GOT3 (cell line): ENCODE measurements at places on chromosomes 3 and 15.

DNA sequence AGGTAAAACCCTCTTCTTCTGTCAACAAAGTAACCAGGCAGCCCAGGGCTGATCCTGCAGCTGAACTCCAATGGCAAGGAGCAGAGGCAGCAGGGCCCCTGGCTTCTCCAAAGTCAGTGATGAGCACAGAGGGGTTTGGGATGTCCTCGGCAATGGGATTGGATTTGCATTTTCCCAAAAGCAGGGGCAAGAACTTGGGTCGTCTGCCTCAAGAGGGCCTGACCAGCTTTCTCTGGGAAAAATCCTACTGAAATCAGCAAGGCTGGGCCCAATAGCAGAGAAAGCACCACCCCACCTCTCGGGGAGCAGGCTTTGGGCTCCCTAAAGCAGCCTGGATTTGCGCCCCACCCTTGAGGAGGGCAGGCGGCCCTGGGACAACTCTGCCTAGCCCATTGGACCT, 210.0 kb upstream of the IGF1R start:
- DNase-seq, result no peak

DNA sequence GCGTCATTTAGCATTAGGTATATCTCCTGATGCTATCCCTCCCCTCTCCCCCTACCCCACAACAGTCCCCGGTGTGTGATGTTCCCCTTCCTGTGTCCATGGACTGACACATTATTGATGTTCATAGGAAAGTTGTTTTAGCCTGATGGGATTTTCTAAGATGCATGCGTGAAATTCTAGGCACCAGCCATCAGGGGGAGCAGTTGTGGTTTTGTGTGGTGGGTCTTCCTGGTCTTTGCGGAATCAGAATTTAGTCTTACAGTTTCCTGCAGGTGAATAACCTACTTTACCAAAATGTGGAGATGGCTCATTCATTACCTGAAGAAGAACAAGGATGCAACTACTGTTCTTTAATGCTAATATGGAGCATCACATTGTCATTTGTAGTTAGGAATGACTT, 455.0 kb upstream of the THBS1 start:
- DNase-seq, result no peak

- no peak for DNase-seq
Observed at GRCh38 chr3:122314228-122314876, 10.7 kb upstream of the CSTA start.

DNA sequence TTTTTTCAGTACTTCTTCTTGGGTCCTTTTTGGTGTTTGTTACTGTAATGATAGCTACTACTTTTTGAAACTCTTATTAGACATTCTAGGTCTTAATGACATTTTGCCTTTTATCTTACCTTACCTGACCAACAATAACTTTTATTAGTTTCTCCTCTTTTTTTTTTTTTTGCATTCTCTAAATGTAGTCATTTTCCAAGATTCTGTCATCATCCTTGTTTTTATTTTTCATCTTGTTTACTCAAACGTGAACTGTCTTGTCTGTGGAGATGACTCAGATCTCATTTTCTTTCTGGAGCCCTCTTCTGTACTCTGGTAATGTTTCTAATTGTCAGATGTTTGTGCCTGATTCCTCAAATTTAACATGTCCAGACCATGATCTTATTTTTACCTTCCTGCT, 2.9 kb downstream of the ABHD5 start:
- DNase-seq, result no peak

DNA sequence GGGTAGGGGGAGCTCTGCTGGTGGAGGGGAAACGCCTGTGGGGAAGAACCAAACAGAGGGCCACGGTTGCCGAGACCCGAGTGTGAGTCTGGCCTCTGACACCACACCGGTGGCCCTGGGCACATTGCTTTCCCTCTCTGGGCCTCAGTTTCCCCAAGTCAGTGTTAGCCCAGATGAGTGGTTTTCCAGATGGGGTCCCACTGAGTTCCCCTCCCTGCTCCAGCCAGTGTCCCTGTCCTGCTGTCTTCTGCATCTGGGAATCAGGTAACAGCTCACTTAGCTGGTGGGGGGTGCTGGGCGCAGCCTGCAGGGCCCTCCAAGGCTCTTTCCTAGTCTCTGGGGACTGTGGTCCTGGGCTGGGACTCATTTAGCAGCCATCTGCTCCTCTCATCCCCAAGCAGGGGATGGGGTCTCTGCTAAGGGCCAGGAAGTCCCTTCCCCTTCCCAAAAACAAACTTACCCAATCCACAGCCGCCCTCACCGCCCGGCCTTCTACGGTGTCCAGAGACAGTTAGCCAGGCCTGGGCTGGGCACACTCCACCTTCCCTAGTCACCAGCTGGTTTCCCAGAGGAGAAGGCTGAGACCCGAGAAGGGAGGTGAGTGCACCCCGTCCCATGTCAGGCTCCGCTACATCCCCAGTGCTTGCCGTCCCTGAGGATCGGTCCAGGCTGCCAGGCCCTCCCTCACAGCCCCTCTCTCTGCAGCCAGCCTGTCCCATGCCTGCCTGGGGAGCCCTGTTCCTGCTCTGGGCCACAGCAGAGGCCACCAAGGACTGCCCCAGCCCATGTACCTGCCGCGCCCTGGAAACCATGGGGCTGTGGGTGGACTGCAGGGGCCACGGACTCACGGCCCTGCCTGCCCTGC, 676 bp downstream of the GP9 start:
- no peak for DNase-seq

DNA sequence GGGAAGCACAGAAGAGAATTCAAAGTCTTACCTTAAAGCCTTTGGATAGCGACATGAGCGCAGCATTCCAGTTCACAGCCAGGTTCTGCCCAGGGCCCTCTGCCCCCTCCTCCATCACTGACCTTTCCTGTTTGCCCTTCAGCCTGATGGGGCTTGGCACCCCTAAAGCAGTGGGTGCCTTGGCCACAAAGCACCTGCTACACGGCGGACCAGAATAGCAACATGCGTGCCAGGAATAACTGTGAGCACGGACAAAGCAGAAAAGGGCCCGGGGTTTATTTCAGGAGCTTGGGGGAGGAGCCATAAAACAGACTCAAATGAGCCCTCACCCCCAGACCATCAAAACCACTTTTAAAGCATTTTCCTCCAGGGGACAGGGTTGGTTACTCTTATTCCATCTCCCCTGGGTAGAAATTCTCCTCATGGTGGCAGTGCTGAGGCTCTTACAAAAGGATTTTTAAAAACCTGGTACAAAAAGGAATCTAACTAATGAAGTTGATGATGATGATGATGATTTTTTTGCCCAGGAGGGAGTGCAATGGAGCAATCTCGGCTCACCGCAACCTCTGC, 135.4 kb downstream of the KLF13 start:
- DNase-seq, result no peak

DNA sequence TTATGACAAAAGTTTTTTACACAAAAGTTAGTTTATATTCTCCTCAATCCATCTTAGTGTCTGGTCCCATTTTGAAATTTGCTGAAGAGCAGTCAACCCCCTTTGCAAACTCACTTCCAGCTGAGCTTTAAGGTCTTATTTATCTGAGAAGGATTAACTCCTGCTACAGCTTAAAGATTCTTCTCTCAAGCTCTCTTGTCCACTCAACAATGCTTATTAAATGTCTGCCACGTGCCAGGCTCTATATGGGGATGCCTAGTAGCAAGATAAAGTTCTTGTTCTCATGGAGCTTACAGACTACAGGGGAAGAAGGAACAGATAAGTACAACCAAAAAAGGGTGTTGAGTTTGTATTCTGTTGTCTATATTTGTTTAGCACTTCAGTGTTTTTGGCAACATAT, 18.7 kb downstream of the TMPRSS7 start:
- DNase-seq, result no peak

DNA sequence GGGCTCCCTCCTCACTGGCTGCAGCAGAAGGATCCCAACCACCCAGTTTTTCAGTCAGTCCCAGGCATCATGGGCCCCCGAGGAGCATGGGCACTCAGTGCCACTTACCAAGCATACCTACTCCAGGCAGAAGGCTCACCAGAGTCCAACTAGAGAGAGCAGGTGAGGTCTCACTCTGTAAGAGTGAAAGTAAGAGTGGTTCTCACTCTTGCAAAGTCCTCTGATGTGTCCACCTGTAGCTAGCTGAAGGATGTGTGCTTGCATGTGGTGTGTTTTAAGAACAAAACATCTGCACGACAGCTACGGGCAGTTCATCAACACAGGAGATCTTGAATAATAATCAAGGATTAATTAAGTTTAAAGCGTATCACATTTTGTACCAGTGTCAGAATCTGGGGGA, 49.7 kb downstream of the CCK start:
- DNase-seq, result no peak

DNA sequence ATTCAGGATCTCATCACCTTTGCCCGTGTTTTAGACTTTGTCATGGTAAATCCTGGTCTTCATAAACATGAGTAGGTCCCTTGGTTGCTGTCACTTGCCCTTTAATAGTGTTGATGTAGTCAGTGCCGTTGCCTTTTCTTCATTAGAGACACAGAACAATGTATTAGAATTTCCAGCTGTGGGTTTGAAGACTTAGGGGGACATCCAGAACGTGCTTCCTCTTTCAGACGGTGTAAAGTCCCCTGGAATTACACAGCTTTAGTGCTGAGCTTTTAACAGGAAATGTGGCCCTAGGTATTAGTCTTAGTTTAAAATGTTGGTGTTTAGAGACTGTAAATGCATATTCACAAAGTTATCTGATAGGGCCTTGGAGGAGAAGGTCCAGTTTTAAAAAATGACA, 8.8 kb upstream of the LRCH3 start:
- DNase-seq, result no peak

DNA sequence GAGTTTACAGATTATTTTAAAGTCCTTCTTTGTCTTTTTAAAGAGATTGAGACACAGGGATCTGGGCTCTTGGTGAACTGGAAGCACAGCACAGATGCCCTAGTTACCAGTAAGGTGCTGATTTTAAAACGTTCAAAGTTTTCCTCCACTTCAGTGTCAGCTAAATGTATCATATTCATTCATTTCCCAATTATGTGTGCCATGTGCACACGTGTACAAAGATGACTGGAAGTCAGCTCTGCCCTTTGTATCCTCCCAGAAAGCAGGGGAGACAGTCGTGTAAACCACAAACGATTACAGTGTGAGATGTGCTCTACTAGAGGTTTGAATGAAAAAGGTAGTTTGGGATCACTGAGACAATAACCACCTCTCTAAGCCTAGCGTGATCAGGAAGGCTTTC, 730 bp downstream of the ZKSCAN7 start:
- DNase-seq, result no peak

DNA sequence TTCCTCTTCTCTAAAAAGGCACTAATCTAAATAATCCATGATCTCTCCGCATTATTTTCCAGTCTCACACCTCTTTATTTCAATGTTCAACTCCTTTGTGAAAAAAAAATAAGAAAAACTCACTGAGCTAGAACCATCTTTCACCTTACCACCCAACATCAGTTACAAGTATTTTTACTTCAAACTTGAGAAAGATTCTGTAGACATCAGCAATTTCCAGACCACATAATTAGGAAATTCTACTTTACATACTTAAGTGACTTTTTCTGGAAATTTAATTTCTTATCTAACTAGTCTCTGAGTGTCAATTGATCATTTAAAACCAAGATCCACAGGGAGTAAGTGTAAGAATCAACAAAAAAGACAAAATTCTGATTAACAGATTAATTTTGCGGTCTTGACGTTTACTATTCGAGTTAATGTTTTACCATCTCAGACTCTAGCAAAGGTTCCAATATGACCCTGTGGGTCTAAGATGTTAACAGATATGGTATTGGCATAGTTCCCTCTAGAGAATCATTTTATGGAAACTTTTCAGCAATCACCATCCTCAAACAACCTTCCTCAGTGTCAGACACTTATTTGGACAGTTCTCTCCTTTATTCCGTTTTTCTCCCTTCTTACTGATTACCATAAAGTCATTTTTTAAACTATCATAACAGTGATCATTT, 5.1 kb downstream of the ATP13A3 start:
- no peak for DNase-seq

- DNase-seq, result peak; percentile 33
Observed at GRCh38 chr3:141305436-141305835, 62.9 kb upstream of the ZBTB38 start.

DNA sequence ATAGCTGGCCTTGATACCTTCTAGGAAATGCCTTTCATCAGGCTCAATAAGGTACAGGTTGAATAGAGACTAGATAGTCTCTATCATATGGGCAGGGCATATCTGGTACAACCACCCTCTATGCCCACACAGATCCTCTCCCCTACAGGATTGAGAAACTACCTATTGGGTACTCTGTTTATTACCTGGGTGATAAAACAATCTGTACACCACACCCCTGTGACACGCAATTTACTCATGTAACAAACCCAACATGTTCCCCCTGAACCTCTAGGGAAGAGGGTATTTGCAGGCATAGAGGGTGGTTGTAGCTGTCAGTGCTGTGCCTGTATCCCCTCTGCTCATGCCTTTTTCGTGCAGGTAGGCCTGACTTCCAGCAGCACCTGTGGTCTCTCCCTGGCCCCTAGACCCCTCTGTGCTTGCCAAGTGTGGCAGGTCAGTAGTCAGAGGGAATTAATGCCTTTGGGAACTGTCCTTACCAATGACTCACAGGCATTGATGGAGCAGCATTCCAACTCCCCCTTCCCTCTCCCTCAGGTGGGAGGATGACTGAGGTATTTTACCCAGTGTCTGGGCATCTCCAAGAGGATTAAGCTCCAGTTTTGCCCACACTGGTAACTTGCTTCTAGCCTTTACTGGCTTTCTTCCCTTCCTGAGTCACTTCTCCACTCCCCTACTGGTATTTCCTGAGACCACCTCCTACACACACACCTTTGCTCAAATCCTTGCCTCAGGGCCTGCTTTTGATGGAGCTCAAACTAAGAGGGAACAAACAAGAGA, 18.3 kb downstream of the CLSTN2 start:
- no peak for DNase-seq

- DNase-seq, result no peak
Observed at GRCh38 chr3:52132041-52132440, 22.2 kb downstream of the POC1A start.

DNA sequence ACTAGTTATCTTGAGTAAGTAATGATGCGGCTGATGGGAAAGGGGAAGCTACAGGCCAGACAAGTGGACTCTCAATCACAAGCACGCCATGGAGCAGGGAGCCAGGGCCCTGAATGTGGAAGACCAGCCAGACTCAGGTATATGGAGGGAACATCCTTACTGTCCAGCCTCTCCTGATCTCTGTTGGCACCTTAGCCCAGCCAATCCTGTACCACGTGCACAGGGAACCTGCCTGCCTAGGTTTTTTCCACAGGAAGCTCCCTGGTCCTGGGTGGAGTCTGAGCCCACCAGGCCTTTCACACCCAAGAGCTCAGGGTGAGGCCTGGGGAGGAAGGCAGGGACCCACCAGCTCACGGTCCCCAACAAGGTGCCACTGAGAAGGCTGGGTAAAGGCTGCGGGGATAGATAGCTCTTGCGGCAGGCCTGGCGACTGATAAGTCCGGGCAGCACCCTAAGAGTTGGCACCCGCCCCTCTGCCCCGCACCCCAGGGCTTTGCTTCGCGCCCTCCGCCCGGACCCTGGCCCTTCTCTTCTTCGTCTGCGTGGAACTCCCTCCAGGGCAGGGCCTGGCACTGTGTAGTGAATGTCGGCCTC, 933 bp upstream of the APEH start:
- no peak for DNase-seq
